ENCODE measurements at places on chromosomes 1 and 21. TPM values are rescaled to one million over a fixed set of nuclear protein-coding genes. Genes with fewer than 3 reads are reported as not detected.

The ROR1 gene
- 23.2 TPM for total RNA-seq

The LDLRAD1 gene
- total RNA-seq = 28.7 TPM

The PTGFRN gene
- 51.7 TPM for total RNA-seq

DNA sequence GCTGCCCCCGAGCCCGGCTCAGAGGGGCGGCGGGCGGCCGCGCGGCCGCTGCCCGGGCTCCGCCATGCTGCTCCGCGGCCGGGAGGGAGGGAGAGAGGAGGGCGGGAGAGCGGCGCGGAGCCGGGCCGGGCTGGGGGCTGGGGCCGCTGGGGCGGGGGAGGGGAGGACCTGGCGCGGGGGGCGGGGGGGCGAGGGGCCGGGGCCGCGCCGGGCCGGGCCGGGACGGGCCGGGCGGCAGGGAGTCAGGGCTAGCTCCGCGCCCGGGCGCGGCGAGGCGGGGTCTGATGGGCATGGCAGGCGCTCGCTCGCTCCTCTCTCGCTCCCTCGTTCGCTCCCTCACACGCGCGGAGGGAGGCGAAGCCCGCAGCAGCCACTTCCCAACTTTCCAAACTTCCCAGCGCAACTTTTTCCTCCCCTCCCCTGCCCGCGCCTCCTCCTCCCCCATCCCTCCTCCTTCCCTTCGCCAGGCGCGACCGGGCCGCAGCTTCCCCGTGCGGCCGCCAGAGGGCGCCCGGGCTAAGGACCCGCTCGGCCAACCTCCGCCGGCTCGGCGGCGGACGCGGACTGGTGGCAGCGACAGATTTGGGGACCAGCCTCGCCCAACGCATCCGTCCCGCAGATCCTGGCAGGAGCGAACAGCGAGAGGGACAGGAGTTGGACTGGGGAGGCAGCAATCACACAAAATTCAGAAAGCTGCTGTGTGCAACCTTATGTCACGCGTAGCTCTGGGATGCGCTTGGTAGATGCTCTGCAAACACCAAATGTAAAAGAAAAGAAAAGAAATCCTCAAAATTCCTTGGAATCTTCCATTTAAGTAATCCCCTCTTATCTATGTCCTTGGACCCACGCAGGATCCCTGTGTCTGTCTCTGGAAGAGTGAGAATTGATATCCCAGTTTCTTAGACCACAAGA is at the start of gene TRABD2B:
Gene TRABD2B (minus strand): TSS at position 97 of the 912 bp plus-strand sequence.
- DNase-seq = peak; percentile 91
- H3K4me1 ChIP-seq = no peaks in the 10 kb centered on the region
- H3K27ac ChIP-seq = no peak within 1 kb of the TSS
- H3K4me3 ChIP-seq = peak within 1 kb of the TSS; percentile 31
- no peaks in the 10 kb centered on the region for H3K36me3 ChIP-seq
- H3K27me3 ChIP-seq = no peaks in the 10 kb centered on the region

- no peak overlapping the region for H3K4me3 ChIP-seq
- no peak for DNase-seq
- H3K36me3 ChIP-seq = no peaks in the 10 kb centered on the region
- H3K27ac ChIP-seq = no peak overlapping the region
- no peaks in the 10 kb centered on the region for H3K27me3 ChIP-seq
Measured at GRCh38 chr1:186829686-186830587, 1.2 kb downstream of the PLA2G4A start.

- H3K4me1 ChIP-seq = no peaks in the 10 kb centered on the region
- H3K36me3 ChIP-seq = no peaks in the 10 kb centered on the region
- no peak overlapping the region for H3K4me3 ChIP-seq
- DNase-seq = no peak
Measured at GRCh38 chr1:206963119-206963712, 7.0 kb downstream of the FCAMR start.

- no peak for DNase-seq
- H3K4me3 ChIP-seq = no peak overlapping the region
- no peak overlapping the region for H3K27ac ChIP-seq
- H3K27me3 ChIP-seq = no peaks in the 10 kb centered on the region
- H3K36me3 ChIP-seq = no peaks in the 10 kb centered on the region
Measured at GRCh38 chr1:77540501-77541161, 141.8 kb downstream of the ZZZ3 start.

All from lung (tissue), 17 donors.